ENCODE measurements at places on chromosomes 12 and 14.

DNA sequence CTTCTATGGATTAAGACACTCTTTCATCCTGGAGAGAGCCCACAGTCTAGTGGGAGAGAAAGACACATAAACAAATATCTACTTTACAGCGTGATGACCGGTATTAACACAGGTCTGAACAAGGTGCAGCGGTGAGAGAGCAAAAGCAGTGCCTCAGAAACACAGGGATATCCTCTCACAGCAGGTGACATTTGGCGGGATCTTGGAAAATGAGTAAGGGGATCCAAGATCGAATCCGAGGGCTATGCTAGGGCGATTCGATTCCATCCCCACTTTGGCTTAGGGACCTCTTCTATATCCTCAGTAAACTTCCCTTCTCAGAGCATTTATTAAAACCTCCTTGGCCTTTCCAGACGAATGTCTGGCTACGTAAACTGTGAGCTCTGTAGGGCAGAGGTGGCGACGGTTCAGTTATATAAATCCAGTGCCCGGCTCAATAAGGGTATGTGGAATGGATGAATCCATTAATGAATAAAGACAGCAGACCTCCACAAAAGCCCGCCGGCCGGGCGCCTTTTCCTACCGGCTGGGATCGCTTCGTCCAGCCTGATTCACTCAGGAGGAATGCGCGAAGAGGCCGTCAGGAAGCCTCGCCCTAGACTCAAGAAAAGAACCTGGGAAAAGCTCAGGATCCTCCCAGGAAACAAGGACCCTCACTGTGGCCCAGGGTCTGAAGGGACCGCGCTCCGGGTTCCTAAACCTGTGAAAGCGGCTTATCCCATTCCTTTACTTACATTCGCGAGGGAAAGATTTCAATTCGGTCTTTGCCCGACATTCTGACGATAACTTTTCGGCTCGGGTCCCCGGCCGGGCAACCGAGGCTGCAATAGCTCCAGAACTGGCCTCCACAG lies 455 bp downstream of the ATP6V1D start:
- ATAC-seq: no peak

- no peak for ATAC-seq
Measured at GRCh38 chr12:130375296-130376287, 37.9 kb downstream of the PIWIL1 start.

DNA sequence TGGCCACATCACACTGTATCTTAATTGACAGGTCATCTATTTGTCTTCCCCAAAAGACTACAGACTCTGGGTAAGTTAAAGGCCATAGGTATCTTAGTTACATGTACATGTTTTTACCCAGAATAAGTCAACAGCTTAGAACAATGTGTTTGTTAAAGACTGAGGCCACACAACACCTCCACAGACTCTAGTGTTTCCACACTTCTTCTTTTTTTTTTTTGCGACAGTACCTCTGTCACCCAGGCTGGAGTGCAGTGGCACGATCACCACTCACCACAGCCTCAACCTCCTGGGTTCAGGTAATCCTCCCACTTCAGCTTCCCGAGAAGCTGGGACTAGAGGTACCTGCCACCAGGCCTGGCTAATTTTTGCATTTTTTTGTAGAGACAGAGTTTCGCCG lies 1.3 kb downstream of the GPN3 start:
- no peak for ATAC-seq

GRCh38 chr12:104136577-104136976 lies 1.4 kb downstream of the NFYB start:
- ATAC-seq: no peak

DNA sequence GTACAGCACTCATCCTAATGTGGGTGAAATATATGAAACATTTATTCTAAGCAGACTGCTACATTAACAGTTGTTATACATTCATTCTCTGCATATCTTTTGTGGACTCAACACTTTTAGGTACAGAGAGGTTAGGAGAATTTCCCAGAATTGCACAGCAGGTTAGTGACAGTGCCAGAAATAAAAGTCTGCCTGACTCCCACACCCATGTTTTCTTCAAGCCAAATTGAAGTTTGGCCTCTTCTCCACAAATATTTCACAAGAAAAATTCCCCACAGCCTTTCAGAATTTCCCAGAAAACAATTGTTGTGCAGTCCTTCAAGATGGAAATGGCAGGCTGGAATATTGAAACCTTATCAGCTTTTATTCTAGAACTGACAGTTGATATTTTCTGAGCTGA lies 464.8 kb downstream of the RAD51B start:
- ATAC-seq: no peak

DNA sequence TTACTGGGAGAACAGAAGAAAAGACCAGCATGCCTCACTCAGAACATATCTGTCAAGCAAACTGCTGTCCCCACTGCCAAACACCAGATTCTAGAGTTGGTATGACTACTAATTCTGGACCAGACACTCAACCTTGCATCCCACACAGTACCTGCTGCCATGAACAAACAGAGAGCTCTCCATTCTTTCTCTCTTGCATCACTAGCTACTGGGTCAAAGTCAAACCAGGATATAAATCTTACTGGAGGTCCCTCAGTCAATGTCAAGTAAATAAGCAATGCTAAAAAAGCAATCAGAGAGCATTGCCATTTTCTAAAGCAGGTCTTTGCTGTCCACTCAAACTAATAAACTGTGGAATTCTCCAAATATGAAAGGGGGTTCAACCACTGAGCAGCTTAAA lies 452.4 kb upstream of the SEL1L start:
- ATAC-seq: no peak

DNA sequence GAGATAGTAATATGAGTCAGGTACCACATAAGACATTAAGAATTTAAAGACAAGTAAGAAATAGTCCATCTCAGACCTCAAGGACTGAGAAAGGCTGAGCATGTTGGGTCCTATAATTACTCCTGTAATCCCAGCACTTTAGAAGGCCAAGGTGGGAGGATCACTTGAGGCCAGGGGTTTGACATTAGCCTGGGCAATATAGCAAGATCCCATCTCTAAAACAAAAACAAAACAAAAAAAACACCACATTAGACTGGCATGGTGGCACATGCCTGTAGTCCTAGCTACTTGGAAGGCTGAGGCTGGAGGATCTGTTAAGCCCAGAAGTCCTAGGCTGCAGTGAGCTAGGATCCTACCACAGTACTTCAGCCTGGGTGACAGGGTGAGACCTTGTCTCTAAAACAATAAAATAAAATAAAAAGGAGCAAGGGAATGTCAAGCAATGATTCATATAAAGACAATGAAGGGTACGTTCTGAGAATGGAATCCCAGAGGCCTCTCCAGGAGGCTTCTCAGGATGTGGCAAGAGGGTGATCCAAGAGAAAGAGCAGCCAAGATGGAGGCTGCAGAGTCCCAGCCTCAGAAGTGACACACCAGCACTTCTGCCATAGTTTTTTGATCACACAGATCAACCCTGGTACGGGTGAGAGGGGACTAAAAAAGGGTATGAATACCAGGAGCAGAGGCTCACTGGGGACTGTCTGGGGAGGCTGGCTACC lies 206.4 kb downstream of the CRADD start:
- no peak for ATAC-seq

- ATAC-seq: no peak
Measured at GRCh38 chr12:52183544-52183910, 8.3 kb downstream of the KRT80 start.

DNA sequence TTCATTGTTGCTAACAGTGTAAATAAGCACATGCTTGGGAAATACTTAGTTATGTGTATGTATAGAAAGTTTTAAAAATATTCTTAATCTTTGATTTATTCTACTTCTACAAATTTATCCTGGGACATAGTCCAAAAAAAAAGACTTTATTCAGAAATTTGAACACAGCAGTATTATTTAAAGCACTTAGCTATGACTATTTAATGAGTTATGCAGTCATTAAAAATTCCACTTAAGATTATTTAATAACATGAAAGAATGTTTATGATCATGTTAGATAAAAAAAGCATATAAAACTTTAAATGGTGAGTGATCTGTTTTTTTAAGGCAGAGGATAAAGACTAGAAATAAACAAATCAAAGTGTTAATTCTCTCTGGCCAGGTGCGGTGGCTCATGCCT lies 78.3 kb downstream of the BAZ1A start:
- ATAC-seq: no peak

DNA sequence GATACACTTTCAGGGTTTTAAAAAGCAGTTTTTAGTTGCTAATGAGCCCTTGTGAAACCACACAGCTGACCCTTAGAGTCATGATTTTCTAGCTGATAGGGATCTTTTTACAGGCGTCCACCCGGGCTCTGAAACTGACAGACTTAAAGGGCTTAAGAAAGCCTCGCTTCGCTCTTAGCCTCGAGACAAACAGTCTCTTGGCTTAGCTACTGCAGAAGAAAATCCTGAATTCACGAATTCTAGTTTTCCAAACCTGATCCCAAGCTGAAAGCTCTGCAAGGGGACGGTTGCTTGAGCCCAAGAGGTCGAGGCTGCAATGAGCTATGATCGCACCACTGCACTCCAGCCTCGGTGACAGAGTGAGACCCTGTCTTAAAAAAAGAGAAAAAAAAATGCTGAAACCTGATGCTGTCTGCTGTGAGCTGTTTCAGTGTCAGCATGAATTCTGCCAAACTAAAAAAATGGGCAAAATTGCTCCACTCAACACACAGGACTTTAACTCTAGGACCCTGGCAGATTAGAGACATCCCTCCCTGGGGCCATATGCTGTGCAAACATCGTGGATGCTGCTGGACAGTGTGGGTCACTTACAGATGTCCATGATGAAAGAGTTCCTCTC lies 3.1 kb upstream of the HPD start:
- no peak for ATAC-seq

DNA sequence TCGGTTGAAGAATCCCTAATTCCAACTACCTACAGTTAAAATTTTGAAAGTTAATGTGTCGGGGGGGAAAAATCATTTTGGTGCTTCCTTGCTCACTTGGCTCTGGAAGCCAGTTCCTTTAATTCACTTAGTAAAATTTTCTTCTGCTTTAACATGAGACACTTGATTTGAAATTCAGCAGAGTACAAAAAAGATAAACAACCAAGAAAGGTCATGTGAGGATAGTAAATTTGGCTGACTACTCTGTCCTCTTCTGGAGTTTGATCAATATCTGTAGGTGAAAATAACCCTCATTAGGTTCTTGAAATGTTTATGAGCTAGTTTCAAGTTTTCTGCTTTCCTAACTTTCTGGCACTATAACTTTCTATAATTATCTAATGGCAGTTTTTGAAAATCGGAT lies 43.4 kb downstream of the KCNJ8 start:
- no peak for ATAC-seq

DNA sequence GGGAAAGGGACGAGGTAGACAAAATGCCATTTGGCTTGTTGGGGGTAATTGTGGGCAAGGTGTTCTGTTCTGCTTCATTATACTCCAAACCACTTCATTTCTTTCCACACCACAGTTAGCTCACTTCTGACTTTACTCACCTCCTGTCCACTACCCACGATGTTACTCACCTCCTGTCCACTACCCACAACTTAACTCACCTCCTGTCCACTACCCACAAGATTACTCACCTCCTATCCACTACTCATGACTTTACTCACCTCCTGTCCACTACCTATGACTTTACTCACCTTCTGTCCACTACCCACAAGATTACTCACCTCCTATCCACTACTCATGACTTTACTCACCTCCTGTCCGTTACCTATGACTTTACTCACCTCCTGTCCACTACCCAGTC lies 10.1 kb upstream of the TWF1 start:
- no peak for ATAC-seq

DNA sequence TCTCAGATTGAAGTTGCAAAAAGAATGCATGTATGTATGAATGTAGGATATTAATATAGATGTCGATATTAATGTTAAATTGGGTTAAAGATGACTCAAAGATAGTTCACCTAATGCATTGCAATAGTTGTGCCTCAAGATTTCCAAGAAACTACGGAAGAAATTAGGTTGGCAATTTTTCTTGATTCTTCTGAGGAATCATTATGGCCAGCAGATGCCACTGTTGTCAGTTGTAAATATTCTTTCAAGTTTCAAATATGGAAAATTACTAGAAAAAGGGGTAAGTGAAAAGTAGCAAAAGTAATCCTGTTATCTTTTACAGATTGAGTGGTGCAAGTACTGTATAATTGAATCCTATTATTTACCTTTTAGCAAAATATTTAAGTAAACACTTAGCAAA lies 202.1 kb downstream of the ADAMTS20 start:
- no peak for ATAC-seq

- ATAC-seq: no peak
Measured at GRCh38 chr14:103408491-103409155, 23.4 kb downstream of the MARK3 start.

- ATAC-seq: no peak
Measured at GRCh38 chr12:98998697-98999299, 353.7 kb downstream of the APAF1 start.
